ENCODE measurements at places on chromosomes 5 and 9. TPM values are rescaled to one million over a fixed set of nuclear protein-coding genes. Genes with fewer than 3 reads are reported as not detected.

CYLC2 gene
- polyA plus RNA-seq, result not detected

BRD3 gene
- 18.1 TPM for polyA plus RNA-seq

ALAD gene
- 150 TPM for polyA plus RNA-seq

LECT2 gene
- polyA plus RNA-seq, result not detected

FRRS1L gene
- 10.9 TPM for polyA plus RNA-seq

PCDHGB5 gene
- polyA plus RNA-seq, result 4.5 TPM

SHB gene
- 7.9 TPM for polyA plus RNA-seq

INSL4 gene
- polyA plus RNA-seq, result not detected

SLC4A9 gene
- polyA plus RNA-seq, result not detected

FAM151B gene
- 1.1 TPM for polyA plus RNA-seq

LRRC70 gene
- 8.2 TPM for polyA plus RNA-seq

C5orf58 gene
- polyA plus RNA-seq, result not detected

SPTAN1 gene
- polyA plus RNA-seq, result 252 TPM

MORN5 gene
- not detected for polyA plus RNA-seq

NUDCD2 gene
- 4.5 TPM for polyA plus RNA-seq

RNF130 gene
- polyA plus RNA-seq, result 36.8 TPM

NIPAL4 gene
- not detected for polyA plus RNA-seq

NKD2 gene
- 0.92 TPM for polyA plus RNA-seq

PLCXD3 gene
- 6.7 TPM for polyA plus RNA-seq

MGAT4B gene
- 80.5 TPM for polyA plus RNA-seq

TAF11L5 gene
- not detected for polyA plus RNA-seq

TPPP gene
- polyA plus RNA-seq, result 0.94 TPM

RUSC2 gene
- 14.6 TPM for polyA plus RNA-seq

PAPPA gene
- 0.40 TPM for polyA plus RNA-seq

UBE2D2 gene
- 43.5 TPM for polyA plus RNA-seq

MLANA gene
- polyA plus RNA-seq, result not detected

EFCAB9 gene
- polyA plus RNA-seq, result not detected

SPARC gene
- polyA plus RNA-seq, result 2,674 TPM

GALNT12 gene
- 1.7 TPM for polyA plus RNA-seq

MED27 gene
- polyA plus RNA-seq, result 12.2 TPM

BICD2 gene
- 13.0 TPM for polyA plus RNA-seq

HMMR gene
- polyA plus RNA-seq, result 4.1 TPM

NEURL1B gene
- 9.8 TPM for polyA plus RNA-seq

CKMT2 gene
- 22.5 TPM for polyA plus RNA-seq

SHISAL2B gene
- 0.10 TPM for polyA plus RNA-seq

GAS1 gene
- polyA plus RNA-seq, result 7.3 TPM

SELENOP gene
- 127 TPM for polyA plus RNA-seq

ARL14EPL gene
- not detected for polyA plus RNA-seq

IL17B gene
- 9.7 TPM for polyA plus RNA-seq

POU5F2 gene
- 0.48 TPM for polyA plus RNA-seq

TARS1 gene
- polyA plus RNA-seq, result 61.3 TPM

AJM1 gene
- 3.2 TPM for polyA plus RNA-seq

CAVIN4 gene
- 0.07 TPM for polyA plus RNA-seq

RUFY1 gene
- polyA plus RNA-seq, result 83.9 TPM

CCIN gene
- polyA plus RNA-seq, result 0.20 TPM

ROR2 gene
- polyA plus RNA-seq, result 7.0 TPM

PPP2CA gene
- polyA plus RNA-seq, result 32.6 TPM

FYB1 gene
- 1.8 TPM for polyA plus RNA-seq

AGXT2 gene
- polyA plus RNA-seq, result not detected

All from adrenal gland (tissue), 19 donors.